ENCODE measurements at places on chromosomes 2 and 18.

DNA sequence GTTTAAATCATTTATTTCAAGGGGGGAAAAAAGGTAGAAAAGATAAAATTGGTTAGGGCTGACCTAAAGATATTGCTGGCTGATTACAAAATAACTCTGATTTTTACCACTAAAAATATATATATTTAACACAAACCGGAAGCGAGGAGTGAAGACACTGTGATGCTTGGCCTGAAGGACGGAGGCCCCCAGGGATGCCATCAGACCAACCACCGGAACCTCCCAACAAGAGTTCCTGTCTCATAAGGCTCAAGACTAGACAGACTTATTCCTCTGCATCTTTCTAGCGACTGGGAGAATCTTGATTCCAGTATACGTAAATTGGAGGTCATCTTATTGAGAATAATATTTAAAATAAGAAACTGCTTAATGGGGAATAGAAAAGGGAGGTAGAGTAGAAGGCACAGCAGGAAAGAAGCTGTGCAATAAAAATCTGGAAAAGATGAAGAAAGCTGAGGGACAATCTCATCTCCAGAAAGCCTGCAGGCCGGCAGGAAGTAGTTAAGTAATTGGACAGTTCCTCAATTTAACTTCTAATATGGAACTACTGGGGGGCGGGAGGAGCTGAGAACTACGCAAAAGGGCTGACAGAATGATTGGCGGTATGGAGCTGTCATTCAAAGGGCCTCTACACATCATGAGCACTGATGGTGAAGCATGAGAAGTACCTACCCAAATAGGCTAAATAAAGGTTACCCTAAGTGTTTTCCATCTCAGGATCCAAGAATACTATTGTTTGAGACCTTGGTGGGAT is 91.1 kb downstream of the DTNB start:
- no peaks in the 10 kb centered on the region for H3K27me3 ChIP-seq
- H3K4me3 ChIP-seq: no peak overlapping the region
- no peak for DNase-seq
- peaks cover 7% of the 10 kb centered on the region for H3K4me1 ChIP-seq

- H3K4me1 ChIP-seq: peaks cover 58% of the 10 kb centered on the region
- H3K36me3 ChIP-seq: no peaks in the 10 kb centered on the region
- DNase-seq: peak; percentile 43
- no peak overlapping the region for H3K27ac ChIP-seq
- H3K4me3 ChIP-seq: no peak overlapping the region
Measured at GRCh38 chr18:76480913-76481312, 14.1 kb downstream of the ZNF516 start.

DNA sequence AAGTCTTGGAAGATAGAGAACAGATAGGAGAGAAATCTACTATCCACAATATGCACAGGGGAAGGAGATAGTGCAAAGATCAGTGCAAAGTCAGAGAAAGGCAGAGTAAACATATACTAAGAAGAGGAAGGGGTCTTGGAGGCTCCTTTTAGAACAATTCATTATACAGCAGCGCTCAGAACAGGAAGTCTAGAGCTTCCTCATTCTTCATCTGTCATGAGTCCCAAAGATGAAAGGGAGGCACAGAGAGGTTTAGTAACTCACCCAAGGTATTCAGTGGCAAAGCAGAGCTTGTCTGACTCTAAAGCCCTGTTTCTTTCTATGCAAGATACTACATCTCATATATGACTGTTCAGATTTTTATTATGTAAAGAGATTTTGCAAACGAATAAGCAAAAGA is 1.4 kb downstream of the SP110 start:
- peaks cover 9% of the 10 kb centered on the region for H3K4me1 ChIP-seq
- no peaks in the 10 kb centered on the region for H3K36me3 ChIP-seq
- H3K27ac ChIP-seq: no peak overlapping the region
- H3K4me3 ChIP-seq: no peak overlapping the region
- DNase-seq: no peak

DNA sequence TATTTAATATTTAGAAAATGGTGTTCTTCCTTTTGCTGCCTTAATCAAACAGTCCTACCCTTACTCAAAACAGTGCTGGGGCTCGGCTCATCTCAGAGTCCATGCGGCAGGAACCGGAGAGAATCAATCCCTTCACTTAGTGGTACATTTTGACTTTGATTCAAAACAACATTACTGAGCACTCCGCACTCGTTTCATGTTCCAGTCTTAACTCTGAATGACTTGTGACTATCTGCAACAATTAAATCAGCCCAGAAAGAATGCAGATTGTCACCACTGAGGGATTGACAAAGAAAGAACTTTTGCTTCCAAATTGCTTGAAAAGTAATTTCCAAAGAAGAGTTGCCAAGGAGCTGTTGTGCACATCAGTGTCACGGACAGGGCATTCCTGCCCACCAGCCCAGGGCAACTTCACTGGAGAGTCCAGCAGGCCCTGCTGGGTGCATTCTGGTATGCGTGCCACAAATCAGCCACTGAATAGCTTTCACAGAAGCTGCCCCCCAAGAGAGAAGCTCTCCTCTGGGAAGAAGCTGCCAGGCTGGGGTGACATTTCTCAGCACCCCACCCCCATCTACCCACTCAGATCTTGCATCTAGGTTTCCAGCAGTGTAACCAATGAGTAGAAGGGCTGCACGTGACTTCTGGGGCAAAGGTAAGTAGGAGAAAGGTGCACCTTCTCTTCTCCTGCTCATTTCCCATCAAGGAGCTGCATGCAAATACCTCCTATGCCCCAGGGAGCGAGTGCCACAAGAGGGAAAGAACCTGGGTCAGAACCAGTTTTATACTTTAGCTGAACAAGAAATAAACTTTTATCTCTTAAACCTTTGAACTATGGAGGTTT is 84.6 kb upstream of the ATP8B1 start:
- DNase-seq: no peak
- no peak overlapping the region for H3K27ac ChIP-seq
- H3K4me3 ChIP-seq: no peak overlapping the region
- no peaks in the 10 kb centered on the region for H3K36me3 ChIP-seq
- H3K27me3 ChIP-seq: no peaks in the 10 kb centered on the region
- no peaks in the 10 kb centered on the region for H3K4me1 ChIP-seq

DNA sequence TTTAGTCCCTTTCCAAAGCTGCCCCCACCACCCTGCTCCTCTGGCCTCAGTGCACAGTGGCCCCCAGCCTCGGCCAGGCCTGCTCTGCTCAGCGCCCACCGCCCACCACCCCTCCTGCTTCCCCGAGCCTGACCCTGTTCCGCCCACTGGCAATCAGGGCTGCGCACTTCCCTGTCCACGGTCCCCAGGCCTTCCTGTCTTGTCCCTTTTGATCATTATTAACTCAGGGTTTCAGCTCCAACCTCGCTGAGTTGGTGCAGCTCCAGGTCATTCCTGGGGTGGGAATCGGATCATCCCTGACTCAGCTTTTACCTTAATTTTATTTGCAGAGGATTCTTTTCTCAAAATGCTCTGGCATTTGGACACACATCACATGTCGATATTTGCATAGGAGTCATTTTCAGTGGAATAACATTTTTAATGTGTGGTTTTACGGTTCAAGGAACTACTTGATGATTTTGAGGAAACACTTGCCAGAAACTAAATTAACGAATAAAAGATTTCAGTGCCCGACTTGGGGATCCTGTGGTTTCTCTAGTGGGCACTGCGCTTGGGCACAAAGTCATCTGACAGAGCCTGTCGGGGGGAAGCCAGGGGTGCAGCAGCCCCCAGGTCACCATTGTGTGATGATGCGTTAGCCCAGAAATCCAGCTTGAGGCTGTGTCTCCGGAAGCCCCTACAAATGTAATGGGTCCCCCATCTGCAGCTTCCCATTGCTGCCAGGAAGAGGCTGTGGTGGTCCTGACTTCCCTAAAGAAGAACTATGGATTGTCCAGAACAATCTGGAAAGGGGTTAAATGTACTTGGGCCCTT is 1.0 kb upstream of the ESPNL start:
- H3K27me3 ChIP-seq: no peaks in the 10 kb centered on the region
- H3K4me3 ChIP-seq: no peak overlapping the region
- no peak overlapping the region for H3K27ac ChIP-seq
- DNase-seq: no peak

DNA sequence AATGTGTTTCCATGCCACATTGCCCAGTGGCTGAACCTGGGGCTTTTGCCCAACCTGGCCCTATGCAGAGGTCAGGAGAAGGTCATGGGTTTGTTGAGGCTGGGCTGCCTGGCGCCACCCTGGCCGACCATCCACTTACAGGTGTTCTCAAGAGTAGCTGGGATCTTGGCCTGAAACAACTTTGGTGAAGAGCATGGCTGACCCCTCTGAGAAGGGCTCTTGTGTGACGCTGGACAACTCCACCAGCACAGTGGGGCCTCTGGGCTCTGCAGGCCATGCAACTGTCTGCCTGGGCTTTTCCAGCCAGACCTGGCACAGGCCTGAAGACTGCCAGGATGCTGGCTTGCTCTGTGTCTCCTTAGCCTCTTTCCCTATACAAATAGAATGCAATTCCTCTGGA is 76.4 kb upstream of the ZNG1B start:
- H3K27me3 ChIP-seq: no peaks in the 10 kb centered on the region
- DNase-seq: no peak

DNA sequence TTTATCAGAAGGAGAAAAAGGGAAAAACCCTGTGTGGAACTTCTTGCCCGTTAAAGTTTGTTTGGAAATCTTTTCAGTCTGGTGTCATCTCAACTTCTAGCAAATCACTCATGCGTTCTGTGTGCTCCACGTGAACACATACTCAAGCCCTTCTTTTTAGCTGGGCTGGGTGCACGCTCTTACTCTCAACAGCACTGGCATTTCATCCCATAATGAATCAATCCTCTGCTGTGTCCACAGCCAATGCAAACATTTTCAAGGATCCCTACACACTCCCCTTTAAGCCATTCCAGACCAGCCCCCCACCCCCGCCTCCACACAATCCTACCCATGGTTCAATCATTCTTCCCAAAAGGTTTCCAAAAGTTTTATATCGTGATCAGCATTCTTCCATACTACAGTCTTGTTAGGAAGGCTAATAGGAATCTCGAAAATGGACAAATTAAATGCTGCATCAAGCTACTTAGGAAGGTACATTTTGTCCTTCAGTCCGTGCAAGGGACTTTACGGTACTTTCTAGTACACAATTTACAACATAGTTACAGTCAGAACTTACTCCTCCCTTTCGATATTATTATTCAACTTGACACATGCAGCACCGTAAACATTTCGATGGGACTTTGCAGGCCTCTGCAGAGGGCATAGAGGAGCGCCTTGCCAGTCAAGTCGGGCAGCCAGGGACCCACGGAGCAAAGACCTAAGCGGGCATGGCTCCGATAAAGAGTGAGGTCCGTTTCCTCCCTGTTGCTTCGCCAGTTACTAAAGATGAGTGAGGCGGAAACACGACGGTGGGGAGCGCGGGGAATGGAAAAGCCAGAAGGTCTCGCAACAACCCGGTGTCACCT is 1.4 kb downstream of the PTGR3 start:
- H3K27ac ChIP-seq: no peak overlapping the region
- peaks cover 36% of the 10 kb centered on the region for H3K4me1 ChIP-seq
- H3K27me3 ChIP-seq: peaks cover 90% of the 10 kb centered on the region
- H3K4me3 ChIP-seq: peak overlapping the region; percentile 87
- peak; percentile 27 for DNase-seq

- no peaks in the 10 kb centered on the region for H3K4me1 ChIP-seq
- no peaks in the 10 kb centered on the region for H3K27me3 ChIP-seq
- H3K27ac ChIP-seq: no peak overlapping the region
- H3K36me3 ChIP-seq: no peaks in the 10 kb centered on the region
- no peak overlapping the region for H3K4me3 ChIP-seq
Measured at GRCh38 chr2:127577503-127577902, 42.0 kb downstream of the MYO7B start.

DNA sequence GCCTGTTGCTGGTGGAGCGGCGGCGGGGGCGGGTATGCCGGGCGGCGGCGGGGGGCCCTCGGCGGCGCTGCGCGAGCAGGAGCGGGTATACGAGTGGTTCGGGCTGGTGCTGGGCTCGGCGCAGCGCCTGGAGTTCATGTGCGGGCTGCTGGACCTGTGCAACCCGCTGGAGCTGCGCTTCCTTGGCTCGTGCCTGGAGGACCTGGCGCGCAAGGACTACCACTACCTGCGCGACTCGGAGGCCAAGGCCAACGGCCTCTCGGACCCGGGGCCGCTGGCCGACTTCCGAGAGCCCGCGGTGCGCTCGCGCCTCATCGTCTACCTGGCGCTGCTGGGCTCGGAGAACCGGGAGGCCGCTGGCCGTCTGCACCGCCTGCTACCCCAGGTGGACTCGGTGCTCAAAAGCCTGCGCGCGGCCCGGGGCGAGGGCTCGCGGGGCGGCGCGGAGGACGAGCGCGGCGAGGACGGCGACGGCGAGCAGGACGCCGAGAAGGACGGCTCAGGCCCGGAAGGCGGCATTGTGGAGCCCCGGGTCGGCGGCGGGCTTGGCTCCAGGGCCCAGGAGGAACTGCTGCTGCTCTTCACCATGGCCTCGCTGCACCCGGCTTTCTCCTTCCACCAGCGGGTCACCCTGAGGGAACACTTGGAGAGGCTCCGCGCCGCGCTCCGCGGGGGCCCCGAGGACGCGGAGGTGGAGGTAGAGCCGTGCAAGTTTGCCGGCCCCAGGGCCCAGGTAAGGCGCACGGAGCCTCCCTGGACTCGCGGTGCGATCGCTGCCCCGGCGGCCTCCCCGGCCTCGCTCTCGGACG is 1.0 kb downstream of the ZCCHC2 start:
- H3K4me1 ChIP-seq: peaks cover 23% of the 10 kb centered on the region
- H3K27me3 ChIP-seq: peaks cover 47% of the 10 kb centered on the region
- no peaks in the 10 kb centered on the region for H3K36me3 ChIP-seq
- no peak overlapping the region for H3K27ac ChIP-seq

DNA sequence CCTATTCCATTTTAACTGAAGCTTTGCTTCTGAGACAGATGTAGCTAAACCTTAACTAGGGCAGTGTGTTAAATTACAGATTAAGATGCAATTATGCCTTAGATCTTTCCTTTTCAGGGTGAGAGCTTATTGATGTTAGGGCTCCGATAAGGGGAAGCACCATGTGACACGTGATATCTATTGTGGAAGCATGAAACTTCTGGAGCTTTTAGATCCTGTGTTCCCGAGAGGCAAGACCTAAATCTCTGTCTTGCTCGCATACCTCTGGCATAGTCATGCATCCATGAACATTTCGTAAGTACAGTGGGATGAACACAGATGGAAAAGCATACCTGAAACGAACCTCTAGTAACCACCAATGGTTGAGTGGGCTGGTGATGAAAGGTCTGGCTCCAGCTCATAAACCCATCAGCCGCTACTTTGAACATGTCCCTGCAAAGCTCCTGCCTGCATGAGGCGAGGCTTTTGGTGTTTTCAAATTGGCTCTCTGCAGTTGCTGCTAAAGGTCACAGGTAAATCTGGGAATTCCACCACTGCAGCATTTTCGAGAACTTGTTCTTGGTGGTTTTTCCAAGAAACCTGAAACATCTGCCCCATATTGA is 3.7 kb upstream of the NRP2 start:
- peaks cover 22% of the 10 kb centered on the region for H3K27me3 ChIP-seq
- H3K36me3 ChIP-seq: no peaks in the 10 kb centered on the region
- no peak overlapping the region for H3K4me3 ChIP-seq

GRCh38 chr2:215367662-215368492 is 56.0 kb downstream of the ATIC start:
- H3K27ac ChIP-seq: no peak overlapping the region
- DNase-seq: no peak
- H3K36me3 ChIP-seq: no peaks in the 10 kb centered on the region
- no peaks in the 10 kb centered on the region for H3K27me3 ChIP-seq
- no peaks in the 10 kb centered on the region for H3K4me1 ChIP-seq
- no peak overlapping the region for H3K4me3 ChIP-seq

- H3K4me3 ChIP-seq: no peak overlapping the region
- no peaks in the 10 kb centered on the region for H3K36me3 ChIP-seq
- DNase-seq: no peak
- no peak overlapping the region for H3K27ac ChIP-seq
Measured at GRCh38 chr2:98258906-98259305, 87.3 kb upstream of the CNGA3 start.

GRCh38 chr2:28387082-28387960 is 5.3 kb upstream of the FOSL2 start:
- peaks cover 10% of the 10 kb centered on the region for H3K4me1 ChIP-seq
- no peak overlapping the region for H3K27ac ChIP-seq
- no peak for DNase-seq
- H3K4me3 ChIP-seq: no peak overlapping the region
- no peaks in the 10 kb centered on the region for H3K36me3 ChIP-seq
